RCC 7860 (cell line): ENCODE measurements at places on chromosomes 6 and 20.

- no peak for DNase-seq
Measured at GRCh38 chr6:139551376-139551775, 176.9 kb upstream of the CITED2 start.

DNA sequence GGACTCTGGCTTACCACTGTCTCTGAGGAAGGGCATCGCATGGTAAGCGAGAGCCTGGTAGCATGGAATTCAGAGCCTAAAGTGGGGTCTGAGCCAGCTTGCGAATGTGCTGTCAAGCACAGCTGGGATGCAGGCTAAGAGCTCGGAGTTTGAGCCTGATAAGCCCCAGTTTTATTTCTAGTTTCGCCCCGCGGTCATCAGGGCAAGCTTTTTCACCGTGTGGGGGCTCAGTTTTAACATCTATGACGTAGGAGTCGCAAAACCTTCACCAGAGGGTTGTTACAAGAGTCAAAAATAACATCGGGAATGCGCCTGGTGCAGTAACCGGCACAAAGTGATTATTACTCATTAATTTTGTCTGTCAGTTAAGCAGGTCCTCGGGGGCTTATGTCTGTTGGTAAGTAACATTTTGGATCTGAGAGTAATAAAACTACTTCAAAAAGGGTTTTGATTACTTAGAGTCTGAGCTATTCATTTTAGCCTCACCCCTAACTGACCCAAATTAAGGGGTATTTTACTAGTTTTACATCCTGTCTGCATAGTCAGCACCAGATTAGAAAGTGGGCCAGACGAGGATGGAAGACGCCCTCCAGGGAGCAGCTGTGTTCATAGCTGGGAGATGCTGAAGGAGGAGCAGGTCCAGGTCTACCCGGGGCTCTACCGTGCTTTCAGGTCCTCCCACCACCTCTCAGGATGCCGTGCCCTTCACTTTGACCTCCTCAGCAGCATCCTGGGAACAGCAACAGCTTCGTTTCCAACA is 29.7 kb downstream of the SLC22A23 start:
- DNase-seq, result no peak

DNA sequence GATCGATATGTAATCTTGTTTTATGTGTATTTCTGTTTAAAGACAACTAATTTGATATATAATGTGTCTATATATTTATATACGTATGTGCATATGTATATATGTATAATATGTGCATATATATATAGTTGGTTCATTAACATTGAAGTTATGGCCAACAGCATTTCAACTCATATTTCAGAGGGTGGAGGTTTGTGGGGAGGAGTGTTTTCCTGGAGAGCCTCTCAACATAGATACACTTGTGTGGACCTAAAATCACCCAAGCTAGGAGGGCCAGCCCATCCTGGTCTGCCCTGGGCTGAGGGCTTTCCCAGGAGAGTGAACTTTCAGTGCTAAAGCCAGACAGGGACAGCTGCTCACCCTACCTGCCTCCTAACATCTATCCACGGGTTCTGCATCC is 68.8 kb downstream of the TMEM242 start:
- DNase-seq, result no peak

- no peak for DNase-seq
Measured at GRCh38 chr6:112268019-112268418, 13.7 kb upstream of the LAMA4 start.

GRCh38 chr6:71294121-71294523 is 5.5 kb downstream of the OGFRL1 start:
- peak; percentile 94 for DNase-seq

DNA sequence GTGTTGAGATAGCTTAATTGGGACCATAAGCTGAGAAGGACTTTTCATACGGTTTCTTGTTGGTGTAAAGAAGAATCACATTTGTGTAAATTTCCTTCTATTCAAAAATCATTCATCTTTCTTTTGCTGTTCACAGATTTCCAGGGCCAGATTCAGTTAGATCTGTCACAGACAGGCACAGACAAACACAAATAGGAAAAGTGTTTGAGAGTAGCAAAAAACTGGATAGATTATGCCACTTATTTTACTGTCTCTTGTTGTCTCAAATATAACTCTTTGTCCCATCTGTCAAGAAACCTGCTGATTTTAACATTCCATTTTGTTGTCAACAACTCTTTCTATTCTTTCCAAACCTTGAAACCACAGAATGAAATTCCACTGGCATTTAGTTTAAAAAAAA is 142.8 kb downstream of the ID4 start:
- DNase-seq, result no peak

- DNase-seq, result no peak
Measured at GRCh38 chr20:63099456-63100173, 92.9 kb upstream of the BHLHE23 start.

DNA sequence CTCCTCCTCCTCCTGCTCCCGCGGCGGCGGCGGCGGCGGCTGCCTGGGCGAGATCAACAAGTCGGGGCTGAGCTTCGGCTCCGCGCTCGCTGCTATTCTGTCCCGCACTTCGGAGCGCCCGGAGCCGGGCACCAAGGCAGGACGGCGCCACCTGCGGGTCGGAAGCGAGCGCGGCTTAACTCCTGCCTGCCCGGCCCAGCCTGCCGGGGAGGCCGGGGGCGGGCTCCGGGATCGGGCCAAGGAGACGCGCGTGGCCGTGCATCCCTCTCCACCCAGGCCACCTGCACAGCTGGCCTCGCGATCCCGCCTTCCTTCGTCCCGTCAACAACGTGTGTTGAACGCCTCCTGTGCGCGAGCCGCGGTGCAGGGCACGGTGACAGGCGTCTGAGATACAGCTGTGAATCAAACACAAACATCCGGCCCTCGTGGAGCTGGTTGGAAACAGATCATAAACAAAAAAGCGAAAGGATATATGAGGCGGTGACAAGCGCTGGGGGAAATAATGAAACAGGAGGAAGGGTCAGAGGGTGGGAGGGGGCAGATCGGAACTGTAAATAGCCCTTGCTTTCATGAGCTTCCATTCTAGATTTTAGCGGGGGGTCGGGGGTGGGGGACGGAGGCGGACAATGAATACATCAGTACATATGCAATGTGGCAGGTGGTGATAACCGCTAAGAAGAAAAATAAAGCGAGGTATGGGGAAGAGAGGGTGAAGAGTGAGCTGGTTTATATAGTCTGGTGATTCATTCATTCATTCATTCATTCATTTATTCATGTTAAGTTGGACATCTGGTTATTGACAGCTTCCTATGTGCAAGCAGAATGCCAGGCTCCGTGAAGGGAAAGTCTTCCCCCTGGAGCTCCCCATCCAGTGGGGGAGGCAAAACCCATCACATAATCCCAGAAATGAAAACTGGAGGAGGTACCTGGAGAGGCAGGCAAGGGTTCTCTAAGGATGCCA is 2.0 kb upstream of the KCNB1 start:
- DNase-seq, result peak; percentile 54

DNA sequence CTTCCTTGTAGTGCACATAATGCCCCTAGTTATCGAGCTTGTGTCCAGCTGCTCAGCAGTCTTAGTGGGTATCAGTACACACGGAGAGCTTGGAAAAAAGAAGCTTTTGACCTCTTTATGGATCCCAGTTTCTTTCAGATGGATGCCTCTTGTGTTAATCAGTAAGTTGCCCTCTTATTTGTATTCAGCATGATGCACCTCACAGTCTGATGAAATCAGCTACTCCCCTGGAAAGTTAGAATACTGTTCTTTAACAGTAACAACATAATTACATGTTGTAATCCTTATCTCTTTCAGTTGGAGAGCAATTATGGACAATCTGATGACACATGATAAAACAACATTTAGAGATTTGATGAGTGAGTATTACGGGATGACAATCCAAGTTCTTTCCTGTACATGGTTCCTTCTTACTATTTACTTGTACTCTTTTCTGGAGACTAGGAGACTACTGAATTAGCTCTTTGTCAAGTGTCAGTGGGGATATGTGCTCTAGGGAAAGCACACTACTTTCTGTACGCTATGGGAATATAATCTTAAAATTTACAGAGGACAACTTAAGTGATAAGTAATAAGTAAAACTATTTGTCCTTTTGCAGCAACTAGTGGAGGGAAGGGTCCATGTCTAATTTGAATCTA is 39.1 kb downstream of the PGM3 start:
- DNase-seq, result no peak

DNA sequence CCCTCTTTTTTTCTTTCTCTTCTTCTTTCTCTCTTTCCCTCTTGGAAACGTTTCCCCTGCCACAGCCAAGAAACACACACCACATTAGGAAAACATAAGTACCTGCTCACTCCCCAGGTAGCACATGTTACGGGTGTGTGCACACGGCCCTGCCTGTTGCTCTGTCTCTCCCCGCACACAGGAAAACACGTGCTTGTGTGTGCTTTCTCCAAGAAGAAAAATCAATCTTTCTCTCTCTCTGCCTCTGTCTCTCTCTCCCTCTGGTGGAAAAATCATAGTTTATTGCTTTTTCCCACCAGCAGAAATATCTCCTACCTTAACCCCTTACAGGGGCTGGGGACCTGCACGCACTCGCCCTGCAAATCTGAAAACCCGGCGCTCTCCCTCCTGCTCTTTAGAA is 102.3 kb downstream of the EDN3 start:
- DNase-seq, result no peak

DNA sequence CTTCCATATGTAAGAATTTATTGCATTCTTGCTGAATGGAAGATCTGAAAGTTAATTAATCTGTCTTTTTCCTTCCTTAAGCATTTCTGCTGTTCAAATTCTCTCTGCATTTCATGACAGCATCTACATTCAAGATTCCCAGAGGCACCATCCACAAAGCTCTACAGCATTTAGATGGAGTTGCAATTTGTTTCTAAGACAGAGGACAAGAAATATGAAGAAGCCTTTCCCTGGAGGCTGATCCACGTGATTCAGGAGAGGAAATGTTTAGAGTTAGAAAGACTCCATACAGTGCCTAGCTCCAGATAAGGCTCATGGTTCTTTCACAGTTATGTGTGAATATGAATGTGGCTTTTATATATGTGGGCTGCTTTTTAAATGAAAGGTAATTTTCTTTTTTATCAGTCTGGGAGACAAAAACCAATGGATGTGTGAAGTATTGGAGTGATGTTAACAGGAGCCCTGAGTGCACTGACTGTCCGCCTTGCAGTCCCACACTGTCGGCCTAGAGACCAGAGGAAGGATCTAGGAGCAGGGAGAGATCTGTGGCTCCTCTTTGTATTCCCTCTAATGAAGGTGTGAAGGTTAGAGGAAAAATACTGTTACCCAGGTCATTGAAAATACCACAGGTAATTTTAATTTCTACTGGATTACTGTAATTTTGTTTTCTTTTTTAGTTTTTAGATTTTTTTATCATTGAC is 686.6 kb upstream of the GJE1 start:
- DNase-seq, result no peak

- DNase-seq, result no peak
Measured at GRCh38 chr6:34052918-34053608, 92.8 kb downstream of the GRM4 start.

- DNase-seq, result no peak
Measured at GRCh38 chr6:10479939-10480700, 41.0 kb upstream of the GCNT2 start.

GRCh38 chr20:11976966-11977365 is 59.3 kb downstream of the BTBD3 start:
- DNase-seq, result no peak

- DNase-seq, result no peak
Measured at GRCh38 chr20:11791316-11791715, 126.4 kb upstream of the BTBD3 start.

GRCh38 chr20:48729538-48729937 is 98.3 kb downstream of the PREX1 start:
- no peak for DNase-seq

DNA sequence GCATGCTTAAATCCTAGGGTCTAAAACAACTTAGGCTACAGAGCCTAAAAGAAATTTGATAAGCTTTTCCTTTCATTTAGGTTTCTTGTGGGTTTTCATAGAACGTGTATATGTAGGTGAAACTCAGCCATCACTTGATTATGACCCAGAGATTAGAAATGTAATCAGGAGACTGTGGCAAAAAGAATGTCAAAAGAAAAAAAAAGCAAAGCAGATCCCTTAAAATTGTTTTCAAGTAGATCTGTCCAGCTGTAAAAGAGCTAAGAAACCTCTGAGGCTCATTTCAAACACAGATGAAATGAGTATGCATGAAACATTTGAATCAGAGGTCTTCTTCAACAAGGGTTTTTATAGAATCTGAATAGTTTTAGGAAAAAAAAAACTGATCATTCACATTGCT is 341.3 kb upstream of the PRDM1 start:
- DNase-seq, result no peak

DNA sequence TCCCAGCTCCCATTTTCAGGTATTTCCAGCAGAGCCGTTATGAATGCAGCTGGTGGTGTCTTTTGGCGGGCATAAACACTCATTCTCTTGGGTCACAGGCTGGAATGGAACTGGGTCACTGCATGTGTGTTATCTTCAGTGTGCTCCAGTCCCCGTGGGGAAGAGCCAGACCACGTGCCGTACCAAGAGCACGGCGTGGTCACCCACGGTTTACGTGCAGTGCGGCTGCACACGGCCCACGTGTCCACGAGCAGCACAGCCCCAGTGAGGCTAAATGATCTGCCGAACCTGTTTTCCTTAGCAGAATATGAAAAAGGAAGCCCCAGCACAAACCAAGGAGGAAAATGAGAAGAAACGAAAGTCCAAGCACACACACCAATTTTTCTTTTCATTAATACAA is 121.5 kb downstream of the IRF4 start:
- DNase-seq, result no peak

GRCh38 chr6:127893541-127893940 is 7.3 kb downstream of the THEMIS start:
- no peak for DNase-seq

- DNase-seq, result no peak
Measured at GRCh38 chr20:12255461-12255970, 337.8 kb downstream of the BTBD3 start.

DNA sequence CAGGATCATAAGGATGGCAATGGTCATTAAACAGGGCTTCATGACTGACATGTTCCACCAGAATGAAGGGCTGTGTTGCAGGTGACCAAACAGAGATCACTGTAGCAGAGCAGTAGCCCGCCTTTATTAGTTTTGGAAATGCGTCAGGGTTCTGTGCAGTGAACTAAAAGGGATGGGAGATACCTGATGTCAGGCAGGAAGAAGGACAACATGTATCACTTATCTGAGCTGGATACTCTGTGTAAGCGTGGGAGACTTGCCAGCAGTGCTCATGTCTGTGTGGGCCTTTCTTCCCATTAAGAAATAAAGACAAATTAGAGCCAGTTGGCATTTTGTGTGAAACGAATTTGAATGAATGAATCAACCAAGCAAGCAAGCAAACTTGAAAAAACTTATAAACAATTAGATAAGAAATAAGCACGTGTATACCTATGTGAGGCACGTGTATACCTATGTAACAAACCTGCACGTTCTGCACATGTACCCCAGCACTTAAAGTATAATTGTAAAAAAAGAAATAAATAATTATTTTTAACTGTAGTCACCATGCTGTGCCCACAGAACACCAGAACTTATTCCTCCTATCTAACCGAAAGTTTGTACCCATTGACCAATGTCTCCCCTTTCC is at the start of gene DEFB116:
Gene DEFB116 (minus strand): TSS at position 51 of the 628 bp plus-strand sequence. CDS start 0 bp downstream, at position 51.
- no peak for DNase-seq
